CD4-positive, CD25-positive, alpha-beta regulatory T cell (primary cell): ENCODE measurements at places on chromosomes 16 and 17.

DNA sequence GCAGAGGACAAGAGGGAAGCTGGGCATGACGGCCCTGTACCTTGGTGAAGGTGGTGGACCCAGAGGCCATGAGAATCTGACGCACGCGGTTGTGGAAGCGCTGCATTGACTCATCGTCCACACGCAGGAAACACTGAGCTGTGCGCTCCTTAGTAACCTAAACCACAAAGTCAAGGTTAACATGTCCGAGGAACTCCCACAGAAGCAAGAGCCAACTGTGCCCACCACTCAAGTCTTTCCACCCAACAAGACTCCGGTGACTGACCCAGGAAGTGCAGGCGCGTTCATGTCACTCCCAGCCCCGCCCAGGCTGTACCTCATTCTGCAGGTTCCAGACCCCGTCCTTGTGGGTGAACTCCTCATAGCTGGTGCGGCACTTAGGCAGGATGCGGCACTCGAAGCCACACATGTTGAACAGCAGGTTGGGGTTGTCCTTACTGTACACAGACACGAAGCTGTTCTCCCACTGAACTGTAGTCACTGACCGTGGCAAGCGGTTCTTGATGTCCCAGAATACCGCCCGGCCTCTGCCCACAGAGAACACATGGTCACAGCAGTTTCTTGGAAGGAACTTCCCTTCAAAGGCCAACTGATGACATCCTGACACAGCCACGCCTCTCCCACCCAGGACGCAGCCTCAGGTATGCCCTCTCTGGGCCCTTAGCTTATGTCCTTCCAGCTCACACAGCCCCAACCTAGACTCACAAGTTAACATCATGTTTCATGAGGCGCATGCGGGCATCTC, 11.5 kb downstream of the PRPF8 start:
- H3K27ac ChIP-seq: peak overlapping the region; percentile 0
- H3K27me3 ChIP-seq: no peaks in the 10 kb centered on the region
- H3K4me1 ChIP-seq: peaks cover 3% of the 10 kb centered on the region
- no peak overlapping the region for H3K4me3 ChIP-seq
- no peak for DNase-seq

DNA sequence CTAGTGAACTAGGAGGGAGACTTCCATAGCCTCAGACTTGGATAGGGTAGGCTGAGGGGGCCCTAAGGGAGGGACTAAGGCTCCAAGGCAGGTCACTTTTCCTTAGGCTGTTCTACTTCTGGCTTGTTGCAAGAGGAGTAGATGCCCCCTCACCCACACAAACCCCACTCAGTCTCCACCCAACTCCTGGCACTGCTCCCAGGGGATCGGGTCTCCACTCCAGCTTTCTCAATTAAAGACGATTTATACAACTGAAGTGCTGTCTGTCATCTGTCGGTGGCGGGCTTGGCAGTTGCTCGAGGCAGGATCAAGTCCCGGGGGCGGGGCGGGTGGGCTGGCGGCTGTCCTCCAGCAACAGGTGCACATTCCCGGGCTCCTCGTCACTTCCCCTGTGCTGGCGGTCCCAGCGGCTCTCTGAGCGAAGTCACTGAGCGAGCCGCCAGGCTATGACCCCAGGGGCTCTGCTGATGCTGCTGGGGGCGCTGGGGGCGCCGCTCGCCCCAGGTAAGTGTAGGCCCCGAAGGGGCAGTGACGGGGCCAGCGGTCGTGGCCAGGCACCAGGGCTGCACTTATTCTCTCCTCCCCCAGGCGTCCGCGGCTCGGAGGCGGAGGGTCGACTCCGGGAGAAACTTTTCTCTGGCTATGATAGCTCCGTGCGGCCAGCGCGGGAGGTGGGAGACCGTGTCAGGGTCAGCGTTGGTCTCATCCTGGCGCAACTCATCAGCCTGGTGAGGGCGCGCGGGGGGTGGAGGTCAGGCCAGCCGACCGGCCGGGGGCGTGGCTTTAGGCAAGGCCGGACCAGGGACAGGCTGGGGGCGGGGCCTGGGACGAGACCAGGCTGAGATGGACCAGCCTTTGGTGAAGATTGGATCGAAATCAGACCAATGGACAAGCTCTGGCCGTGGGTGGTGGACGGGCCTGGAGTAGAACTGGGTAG, at the start of gene CHRNB1:
CHRNB1 (plus strand) TSS at position 380 of the 937 bp plus-strand sequence; CDS start at position 447, 67 bp downstream.
- no peak within 1 kb of the TSS for H3K4me3 ChIP-seq
- H3K36me3 ChIP-seq: no peaks in the 10 kb centered on the region
- H3K27ac ChIP-seq: no peak within 1 kb of the TSS
- DNase-seq: no peak

DNA sequence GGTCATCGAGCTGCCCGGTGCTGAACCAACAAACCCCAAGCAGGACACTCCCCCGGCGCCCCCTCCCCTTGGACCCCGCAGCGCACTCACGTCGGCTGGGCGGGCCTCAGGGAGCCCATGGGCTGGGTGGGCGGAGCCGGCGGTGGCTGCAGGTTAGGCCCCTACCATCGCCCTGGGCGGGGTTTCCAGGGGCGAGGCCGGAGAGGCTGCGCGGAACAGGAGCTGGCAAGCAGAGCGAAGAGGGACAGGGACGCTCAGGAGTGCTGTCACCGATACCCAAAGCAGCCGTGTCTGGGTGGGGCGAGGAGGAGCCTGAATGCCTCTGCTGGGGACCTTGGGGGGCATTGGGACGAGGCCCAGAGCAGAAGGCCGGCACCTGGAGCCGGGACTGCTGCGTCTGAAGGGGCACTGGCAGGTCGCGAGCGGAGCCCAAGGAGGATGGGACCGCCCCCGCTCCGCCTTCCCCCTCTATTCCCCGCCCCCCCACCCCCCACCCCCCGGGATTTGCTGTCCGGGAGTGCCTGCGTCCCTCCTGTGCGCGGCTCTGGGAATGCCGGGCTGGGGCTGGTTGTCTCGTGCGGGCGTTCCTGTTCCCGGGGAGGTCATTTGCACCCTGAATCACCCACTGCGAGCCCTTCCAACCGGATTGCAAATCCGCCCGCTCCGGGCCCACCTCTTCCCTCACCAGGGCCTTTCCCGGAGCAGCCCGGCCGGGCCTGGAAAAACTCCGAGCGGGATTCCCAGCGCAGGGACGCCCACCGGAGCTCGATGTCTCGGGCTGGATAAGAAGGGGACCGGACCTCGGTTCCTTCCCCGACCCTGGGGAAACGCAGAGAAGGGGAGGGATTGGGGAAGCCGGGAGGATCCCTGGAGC, 902 bp downstream of the ARHGAP27 start:
- no peaks in the 10 kb centered on the region for H3K27me3 ChIP-seq
- H3K27ac ChIP-seq: peak overlapping the region; percentile 23
- H3K36me3 ChIP-seq: peaks cover 5% of the 10 kb centered on the region

DNA sequence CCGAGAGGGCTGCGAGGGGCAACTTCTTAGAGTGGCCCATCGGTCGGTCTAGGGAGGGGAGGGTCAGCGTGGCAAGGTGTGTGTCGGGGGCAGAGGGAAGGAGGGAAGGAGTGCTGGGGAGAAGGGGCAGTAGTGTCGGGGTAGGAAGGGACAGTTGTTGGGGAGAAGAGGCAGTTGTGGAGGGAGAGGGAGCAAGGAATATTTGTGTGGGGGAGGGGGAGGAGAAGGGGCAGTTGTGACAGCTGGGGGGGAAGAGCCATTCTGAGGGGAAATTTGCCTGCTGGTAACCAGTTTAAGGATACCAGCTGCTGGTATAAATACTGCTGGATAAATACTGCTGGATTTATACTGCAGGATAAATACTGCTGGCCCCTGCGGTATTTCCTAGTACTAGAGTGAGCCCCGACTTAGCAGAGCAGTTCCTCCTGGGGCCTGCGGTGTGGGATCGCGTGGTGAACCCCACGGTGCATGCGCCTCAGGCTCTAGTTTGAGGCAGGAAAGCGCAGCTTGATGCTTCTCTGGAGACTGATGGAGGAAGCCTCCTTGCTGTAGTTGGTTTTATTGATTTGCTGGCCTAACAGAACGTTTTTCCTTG, 309 bp downstream of the DNAH2 start:
- H3K4me3 ChIP-seq: no peak overlapping the region
- H3K4me1 ChIP-seq: peaks cover 15% of the 10 kb centered on the region
- DNase-seq: no peak
- H3K36me3 ChIP-seq: no peaks in the 10 kb centered on the region

DNA sequence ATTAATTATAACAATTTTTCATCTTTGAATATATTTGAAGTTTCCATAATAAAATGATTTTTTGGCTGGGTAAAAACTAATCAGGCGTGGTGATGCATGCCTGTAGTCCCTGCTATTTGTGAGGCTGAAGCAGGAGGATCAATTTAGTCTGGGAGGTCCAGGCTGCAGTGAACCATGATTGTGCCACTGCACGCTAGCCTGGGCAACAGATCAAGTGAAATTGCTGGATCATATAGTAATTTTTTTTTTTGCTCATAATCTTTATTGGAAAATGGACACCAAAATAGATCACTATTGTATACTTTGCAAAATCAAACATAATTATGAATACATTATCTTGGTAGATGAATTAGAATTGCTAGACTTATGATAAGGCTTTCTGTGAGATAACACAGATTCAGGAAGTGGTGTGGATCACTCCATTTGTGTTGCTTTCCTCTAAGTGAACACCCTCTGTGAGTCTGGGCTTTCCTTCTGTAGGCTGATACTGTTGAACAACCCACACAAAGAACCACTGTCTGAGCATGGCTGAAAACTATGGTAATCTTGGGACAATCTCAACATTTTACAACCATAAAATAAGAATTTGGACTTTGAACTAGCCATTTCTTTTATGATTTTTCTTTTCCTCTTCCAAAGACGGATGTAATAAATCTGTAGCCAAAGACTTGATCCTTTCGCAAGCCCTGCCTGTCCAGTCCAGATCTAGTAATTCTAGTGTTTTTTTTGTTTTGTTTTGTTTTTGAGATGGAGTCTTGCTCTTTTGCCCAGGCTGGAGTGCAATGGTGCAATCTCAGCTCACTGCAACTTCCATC, 5.6 kb upstream of the ST3GAL2 start:
- no peak overlapping the region for H3K27ac ChIP-seq
- H3K4me3 ChIP-seq: no peak overlapping the region
- no peaks in the 10 kb centered on the region for H3K27me3 ChIP-seq
- no peaks in the 10 kb centered on the region for H3K36me3 ChIP-seq
- H3K4me1 ChIP-seq: peaks cover 5% of the 10 kb centered on the region
